Retinal pigment epithelial cell (primary cell): ENCODE measurements at places on chromosomes 13 and 19.

GRCh38 chr13:42107421-42107820 lies 59.0 kb downstream of the DGKH start:
- DNase-seq, result no peak

GRCh38 chr13:92681239-92681638 lies 545.4 kb upstream of the GPC6 start:
- no peak for DNase-seq

DNA sequence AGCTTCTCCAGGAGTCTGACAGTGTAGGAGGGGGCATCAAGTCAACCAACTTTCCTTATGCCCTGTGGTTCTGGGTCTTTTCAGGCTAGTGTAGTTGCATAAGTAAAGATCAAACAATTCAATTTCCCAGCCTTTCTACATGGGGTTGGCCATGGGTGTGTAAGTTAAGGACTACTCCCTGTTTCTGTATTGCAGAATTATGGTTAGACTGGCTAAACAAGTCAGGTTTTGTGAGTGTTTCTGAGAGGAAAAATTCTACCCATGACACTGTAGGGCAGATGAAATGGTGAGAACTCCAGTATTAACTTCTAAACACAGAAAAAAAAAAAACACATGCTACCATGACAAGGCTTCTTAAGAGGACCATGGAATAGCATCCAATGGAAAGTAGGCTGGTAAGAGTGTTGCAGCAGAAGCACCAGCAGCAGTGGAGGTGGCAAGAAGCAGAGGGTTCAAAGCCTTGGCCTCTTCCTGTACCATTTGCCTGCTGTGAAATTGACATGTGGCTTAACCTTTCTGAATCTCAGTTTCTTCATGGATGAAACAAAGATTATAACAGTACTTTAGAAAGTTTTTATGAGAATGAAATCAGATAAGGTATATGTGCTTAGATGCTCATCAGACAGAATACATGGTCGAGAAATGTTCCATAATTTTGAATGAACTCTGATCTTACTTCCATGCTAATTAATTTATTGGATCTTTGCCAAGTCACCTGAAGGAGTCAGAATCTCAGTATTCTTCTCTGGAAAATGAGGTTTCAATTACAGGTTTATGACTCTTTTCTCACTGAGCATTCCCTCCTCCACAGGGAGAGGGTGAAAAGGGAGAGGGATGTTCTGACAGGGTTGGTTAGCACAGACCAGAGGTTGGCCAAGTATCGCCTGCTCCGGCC lies 11.4 kb upstream of the SCEL start:
- no peak for DNase-seq

DNA sequence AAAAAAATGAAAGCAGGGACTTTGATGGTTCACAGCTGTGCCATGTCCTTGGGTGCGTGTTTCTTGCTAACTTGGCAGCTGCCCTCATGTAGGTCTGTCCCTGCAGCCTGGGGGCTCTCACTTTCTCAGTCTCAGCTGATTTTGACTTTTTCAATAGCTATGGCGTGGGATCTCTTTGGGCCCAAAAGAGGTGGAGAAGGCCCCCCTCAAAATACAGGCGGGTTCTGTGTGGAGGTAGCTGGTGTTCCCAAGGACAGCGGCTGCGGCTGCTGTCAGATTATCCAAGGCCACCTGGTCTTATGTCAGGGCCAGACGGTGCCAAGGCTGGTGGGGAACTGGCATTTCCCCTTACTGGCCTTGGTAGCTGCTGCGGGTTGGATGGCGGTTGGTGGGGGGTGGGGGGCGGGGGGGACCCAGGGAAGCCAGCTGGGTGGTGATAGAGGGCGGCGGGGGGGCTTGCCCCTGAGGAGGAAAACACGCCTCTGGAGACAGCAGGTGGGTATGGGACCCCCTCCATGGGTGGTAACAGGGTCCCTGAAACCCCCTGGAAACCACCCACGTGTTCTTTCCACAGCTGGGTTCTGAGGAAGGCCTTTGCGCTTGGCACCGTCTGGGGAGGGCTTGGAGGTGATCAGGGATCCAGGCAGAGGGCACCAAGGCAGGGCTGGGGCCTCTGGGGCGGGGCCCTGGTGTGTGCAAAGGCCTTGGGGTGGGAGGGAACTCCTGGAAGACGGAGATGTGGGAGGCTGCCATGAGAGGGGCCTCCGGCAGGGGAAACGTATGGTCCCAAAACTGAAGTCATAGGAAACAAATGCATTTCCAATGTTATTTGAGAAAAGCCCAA lies 4.1 kb downstream of the TIMM13 start:
- no peak for DNase-seq

GRCh38 chr13:19567820-19568534 lies 6.6 kb upstream of the TPTE2 start:
- DNase-seq, result no peak

DNA sequence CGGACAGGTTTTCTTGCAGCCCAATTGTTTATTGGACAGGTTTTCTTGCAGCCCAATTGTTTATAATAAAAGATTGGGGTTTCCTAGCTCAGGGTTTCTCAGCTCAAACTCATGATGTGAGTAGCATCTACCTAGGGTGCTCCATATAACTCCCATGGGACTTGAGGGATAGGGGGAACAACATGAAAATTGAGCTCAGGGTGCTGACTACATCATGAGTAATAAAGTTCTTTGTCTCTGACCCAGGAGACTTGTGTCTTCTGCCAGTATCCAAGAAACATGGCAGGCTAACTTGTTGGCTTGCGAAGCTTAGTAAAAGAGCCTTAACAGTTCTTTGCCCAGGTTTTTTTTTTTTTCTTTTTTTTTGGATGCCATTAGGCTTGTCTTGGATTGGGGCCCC lies 59.2 kb upstream of the MYCBP2 start:
- no peak for DNase-seq

DNA sequence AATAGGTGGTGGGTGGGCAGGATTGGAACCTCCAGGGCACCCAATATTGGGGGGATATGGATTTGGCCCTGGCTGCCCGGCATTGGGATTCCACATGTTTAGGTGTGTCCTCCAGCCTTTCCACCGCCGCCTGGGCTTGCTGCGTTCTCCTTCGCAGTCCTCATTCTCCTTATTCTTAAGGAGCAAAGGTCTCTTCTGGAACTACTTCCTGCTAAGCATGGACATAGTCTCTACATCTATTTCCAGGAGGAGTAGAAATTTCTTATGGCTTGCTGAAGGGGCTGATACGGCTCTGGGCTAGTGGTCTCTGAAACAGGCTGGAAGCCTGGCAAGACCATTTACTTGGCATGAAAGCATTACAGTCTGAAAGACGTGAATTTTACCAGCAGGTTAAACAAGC lies 9.2 kb upstream of the FCGBP start:
- DNase-seq, result no peak

DNA sequence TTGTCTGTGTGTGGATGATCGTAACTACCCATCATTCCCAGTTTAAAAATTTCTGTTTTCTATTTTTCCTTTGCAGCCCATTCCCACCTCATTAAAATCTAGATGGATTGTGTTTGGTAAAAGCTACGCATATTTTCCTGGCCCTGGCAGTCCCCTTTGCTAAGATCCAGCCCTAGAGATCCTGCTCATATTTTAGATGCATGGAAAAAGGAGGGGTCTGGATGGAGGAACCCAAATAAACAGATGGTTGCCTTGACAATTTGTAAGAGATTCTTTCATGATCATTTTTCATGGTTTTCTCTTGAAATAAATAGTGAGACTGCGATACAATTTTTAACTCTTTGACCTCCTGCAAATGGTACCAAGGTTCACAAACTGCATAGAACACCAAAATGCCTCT lies 174.4 kb downstream of the SLC7A1 start:
- DNase-seq, result no peak

GRCh38 chr19:9793071-9793591 lies 24.6 kb upstream of the ZNF846 start:
- DNase-seq, result no peak
